Activated CD8-positive, alpha-beta memory T cell treated with anti-CD3 and anti-CD28 coated beads for 24 hours (primary cell): ENCODE measurements at places on chromosomes 4 and X.

- DNase-seq, result no peak
These were observed 10.6 kb downstream of the CENPVL3 start for GRCh38 chrX:51608126-51608525.

- no peak for DNase-seq
These were observed 295.9 kb downstream of the SMARCA1 start for GRCh38 chrX:129227366-129227765.

- DNase-seq, result no peak
These were observed 103.1 kb upstream of the NKX1-1 start for GRCh38 chr4:1509366-1509765.

DNA sequence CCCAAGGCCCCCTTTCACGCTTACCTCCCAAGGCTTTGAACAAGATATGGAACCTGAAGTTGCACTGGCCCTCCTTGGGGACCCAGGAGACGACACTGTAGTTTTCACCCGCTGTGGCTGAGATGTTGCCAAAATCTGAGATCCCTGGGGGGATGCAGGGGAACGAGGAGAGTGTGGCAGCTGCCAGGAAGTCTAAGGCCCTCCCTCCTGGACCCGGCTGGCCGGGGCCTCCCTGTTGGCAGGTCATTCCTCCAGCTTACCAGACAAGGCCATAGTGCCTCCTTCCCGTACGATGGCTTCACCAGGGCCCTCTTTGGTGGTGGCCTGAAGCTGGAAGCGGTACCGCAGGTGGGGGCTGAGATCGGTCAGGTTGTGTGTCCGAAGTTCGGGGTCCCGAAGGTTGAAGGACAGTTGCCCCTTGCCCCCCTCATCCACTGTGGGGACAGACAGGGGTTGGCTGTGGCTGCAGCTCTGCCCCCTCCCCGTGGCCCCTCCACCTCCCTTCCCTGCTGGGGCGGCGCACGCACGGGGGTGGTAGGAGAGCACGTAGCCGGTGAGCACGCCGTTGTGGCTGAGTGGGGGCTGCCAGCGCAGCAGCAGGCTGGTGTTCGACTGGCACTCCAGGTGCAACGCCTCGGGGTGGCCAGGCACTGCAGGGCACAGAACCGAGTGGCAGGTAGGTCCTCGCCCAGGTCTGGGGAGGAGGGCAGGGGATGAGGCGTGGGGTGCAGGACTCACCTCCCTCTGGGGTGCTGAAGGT, 21.2 kb downstream of the L1CAM start:
- no peak for DNase-seq

- no peak for DNase-seq
These were observed 6.7 kb downstream of the BBS12 start for GRCh38 chr4:122739174-122739573.

- DNase-seq, result no peak
These were observed 18.0 kb upstream of the FRYL start for GRCh38 chr4:48798117-48798516.

GRCh38 chrX:34058005-34058404, 74.1 kb downstream of the FAM47A start:
- no peak for DNase-seq

DNA sequence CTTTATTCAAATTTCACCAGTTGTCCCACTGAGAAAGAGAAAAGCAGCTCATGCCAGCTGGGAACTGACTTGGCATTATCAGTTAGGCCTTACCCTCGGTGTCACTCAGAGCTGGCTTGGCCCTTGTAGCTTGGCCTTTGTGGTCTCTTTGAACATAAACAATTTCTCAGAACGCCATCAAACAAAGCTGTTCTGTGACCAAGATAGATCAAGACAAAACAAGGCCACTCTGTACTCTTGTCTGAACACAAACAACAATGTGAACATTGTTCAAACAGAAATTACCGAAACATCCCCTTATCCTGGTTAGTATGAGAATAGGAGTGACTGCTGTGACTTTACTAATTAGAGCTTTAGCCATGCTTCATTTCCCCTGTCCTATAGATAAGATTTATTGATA, 57.2 kb downstream of the DIPK2B start:
- DNase-seq, result no peak

DNA sequence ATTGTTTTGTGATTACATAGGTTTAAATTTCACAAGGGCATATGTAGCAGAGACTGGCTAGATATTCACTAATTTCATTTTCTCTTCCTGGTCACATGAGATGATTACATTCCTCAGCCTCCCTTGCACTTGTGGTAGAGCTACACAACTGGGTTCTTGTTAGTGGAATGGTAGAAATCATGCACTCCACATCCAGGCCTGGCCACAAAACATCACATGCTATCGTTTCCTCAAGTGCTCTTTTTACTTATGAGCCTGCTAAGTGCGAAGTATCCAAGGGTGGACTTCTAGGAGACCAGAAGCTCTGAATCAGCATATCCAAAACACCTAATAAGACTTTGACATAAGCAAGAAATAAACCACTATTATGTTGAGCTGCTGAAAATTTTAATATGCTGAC, 26.4 kb upstream of the HPGDS start:
- no peak for DNase-seq

DNA sequence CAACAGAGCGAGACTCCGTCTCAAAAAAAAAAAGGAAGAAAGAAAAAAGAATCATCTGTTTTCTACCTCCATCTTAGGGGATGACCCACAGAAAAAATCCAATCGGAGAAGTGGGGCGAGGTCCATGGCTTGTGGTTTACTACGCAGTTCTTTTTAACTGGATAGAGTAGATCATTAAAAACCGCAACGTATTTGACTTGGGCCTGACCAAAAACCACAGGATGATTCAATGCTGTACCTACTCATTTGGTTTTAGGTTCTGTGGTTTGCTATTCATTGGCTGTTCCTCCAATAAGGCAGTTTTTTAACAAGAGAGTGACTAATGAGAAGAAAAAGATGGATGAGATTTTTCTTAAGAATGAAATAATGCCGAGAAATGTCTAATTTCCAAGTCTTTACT, 83.7 kb downstream of the FREM3 start:
- no peak for DNase-seq

GRCh38 chrX:150506486-150506885, 61.9 kb upstream of the MTM1 start:
- no peak for DNase-seq

GRCh38 chr4:84035568-84035967, 463.5 kb downstream of the NKX6-1 start:
- DNase-seq, result no peak

GRCh38 chrX:52031371-52031770, 37.6 kb downstream of the MAGED4B start:
- no peak for DNase-seq

GRCh38 chr4:35690271-35690670, 554.0 kb downstream of the ARAP2 start:
- no peak for DNase-seq

DNA sequence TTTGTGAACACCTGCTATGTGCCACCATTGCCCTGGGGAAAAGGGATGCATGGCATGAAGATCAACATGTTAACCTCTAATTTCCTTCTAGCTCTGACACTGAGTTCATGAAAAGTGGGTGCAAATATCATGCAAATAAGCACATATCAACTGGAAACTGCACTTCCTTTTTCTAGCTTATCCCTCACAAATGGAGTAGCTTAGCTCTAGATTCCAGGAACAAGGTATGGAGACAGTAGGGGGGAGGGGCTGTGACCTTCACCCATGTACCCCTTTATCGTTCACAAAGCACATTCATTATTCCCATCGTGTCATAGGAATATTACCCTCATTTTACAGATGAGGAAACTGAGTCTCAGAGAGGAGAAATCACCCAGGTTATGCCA, 37.4 kb downstream of the STARD8 start:
- no peak for DNase-seq

DNA sequence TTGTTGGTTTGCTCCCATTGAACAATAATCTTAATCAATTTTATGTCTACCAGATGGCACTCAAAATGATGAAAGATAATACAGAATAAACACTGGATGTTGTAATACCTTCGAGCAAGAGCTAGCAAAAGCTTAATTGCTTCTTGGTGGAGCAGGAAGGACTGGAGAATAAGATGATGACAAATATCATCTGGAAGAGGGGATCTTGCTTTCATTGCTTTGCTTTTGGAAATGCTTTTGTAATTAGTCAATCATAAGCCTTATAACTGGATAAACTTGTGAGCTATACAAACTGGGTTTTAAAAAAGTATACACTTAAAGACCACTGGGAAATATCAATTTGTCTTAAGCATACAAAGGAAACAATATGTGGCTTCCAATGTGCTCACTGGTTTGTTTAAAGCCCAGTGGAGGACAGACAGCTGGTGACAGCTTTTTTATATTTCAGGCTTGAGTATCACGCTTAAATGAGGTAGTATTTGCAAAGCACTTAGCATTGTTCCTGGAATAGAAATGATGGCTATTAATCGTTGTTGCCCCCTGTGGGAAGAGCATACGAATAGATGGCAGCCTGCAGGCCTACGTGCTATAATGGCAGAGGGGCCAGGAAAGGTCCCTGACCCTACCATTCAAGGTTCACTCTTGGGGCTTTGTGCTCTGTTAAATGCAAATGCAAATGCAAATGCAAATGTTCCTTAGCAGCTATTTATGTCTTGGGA, 61.2 kb downstream of the TMEM150C start:
- DNase-seq, result no peak

- DNase-seq, result no peak
These were observed 437.1 kb upstream of the CTSO start for GRCh38 chr4:156390599-156391324.

DNA sequence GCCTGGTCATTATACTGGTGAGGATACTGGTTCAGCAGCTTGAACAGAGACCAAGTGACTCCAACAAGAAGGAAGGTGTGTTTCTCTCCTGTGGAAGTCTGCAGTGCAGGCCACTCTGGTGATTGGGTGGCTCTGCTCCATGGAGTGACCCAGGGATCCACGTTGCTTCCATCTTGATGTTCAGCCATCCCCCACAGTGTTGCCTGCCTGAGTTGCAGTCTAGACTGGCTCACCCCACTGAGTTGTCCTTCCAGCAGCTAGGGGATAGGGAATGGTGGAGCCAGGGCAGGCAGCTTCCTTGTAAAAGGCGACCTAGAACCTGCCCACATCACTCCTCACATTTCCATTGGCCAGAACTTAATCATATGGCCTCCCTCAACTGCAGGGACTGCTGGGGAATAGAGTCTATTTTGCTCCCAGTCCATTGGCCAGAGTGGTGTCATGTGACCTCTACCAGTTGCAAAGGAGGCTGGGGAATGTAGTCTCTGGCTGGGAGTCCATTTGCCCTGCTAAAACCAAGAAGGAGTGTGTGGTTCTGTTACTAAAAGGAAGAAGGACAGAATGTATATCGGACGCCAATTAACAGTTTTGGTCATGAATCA, 8.0 kb downstream of the MAN2B2 start:
- no peak for DNase-seq

GRCh38 chr4:8594097-8595038, 1.8 kb downstream of the CPZ start:
- no peak for DNase-seq

- DNase-seq, result no peak
These were observed 24.3 kb downstream of the RS1 start for GRCh38 chrX:18647621-18648020.

GRCh38 chr4:150590631-150591030, 8.7 kb downstream of the MAB21L2 start:
- DNase-seq, result no peak

DNA sequence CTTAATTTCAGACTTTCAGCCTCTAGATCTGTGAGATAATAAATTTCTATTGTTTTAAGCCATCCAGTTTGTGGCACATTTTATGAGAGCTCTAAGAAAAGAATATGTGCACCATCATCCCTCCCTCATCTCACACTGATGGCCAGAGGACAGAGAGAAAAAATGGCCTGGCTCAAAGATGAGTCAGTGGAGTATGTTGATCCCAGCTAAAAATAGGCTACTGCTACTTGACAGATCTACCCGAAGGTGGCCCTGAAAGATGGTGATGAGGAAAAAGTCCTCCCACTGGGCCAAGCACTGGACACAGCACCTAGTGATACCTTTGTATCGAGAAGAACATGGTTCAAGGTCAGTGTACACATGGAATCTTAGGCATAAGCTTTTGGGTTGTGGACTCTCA, 38.2 kb upstream of the DCTD start:
- no peak for DNase-seq

DNA sequence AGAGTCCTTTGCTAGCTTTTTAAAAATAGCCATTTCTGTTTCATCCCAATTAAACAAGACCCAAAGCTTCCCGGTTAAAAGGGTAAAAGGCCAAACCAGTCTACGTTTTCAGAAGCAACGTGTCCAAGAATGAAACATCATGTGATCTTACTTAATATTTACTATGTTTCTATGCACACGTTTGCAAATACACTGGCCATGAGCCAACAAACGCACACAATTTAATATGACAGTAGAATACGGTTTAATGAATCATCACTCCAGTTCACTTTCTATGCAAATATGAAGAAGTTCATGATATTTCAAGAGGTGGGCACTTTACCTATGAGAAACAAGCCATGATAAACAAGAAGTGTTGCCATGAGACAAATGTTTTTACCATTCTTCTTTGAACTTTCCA, 4.3 kb downstream of the NR0B1 start:
- DNase-seq, result no peak

DNA sequence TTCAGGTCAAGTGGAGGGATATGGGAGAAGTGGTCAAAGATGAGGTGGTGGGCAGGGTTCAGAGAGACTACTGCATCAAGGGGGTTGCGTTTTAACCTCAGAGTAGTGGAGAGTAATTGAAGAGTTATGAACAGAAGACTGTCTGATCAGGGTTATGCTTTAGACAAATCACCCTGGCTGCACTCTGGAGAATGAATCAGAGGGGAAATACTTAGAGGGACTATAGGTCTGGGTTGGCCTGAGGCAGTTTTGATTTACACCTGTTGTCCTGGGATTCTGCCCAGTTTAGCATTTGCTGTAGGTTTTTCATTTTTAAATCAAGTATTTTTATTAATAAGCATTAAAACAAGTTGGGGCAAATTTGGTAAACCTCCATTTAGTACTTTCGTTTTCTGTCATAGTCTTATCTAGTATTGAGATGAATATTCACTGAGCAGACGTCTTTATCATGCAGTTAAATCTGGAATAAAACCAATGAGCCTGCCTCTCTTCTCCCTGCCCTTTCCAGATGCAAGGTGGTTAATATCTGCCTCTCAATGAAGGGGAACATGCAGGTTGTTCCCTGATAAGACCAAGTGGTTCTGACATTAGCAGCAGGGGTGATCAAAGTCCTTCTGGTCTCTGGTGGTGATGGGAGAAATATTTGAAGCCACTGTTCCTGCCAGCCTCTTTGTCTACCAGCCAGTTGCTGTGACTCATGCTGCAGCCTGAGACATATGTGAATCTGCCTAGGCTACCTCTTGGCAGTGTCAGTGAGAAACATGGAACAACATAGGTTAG, 116.0 kb upstream of the RPS6KA3 start:
- DNase-seq, result no peak

- DNase-seq, result no peak
These were observed 123.4 kb downstream of the MANBA start for GRCh38 chr4:102637391-102637790.

DNA sequence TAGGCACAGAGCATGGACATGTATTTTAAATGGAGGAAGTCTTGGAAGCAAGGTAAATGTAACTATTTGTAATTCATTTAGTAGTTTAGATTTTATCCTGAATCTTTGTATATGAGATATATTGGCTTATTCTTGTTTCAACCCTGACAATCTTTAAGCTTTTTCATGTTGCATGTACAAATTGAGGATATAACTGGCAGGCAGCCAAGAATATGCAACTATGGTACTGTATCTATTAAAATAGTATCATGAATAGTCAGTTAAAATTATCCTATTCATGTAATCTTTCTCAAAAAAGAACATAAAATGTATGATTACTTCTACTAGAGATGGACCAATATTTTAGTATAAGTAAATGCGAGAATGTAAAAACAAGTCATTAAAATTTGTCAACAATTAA, 1141.5 kb downstream of the PCDH18 start:
- DNase-seq, result no peak
